CD4-positive, alpha-beta T cell treated with Interleukin-15 for 4 hours (primary cell): ENCODE measurements at places on chromosomes 6 and 20.

DNA sequence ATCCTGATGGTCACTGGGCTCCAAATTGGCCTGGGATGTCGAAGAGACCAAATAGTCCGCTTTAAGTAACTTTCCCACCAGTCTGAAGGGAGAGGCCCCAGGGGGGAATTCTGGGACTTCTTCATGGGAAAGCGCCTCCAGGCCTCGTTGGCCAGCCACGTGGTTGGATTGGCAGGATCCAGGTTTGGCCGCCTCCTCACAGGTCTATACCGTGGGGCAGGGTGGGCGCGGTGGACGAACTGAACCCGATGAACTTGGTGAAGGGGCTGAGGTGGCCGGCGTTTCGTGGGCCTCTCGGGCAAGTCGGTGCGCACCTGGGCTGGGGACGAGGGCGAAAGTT is 297 bp downstream of the POM121L2 start:
- no peak for DNase-seq

DNA sequence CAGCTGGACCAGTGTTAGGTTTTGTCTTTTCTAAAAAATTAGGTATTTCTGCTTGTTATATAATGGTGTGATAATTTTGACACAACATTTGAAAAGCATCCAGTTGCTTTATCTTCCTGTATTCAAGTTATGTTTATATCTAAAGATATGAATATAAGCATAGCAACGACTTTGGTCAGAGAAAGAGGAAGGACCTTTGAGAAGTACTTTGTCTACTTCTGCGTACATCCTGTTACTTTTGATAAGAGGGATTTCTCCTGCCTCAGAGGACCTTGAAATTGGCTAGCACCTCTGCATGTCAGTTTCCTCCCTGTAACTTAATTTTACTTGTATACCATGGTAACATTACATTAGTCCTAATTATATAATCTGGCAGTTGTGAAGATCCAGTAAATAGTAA is 24.8 kb downstream of the PHF20 start:
- no peak for DNase-seq

DNA sequence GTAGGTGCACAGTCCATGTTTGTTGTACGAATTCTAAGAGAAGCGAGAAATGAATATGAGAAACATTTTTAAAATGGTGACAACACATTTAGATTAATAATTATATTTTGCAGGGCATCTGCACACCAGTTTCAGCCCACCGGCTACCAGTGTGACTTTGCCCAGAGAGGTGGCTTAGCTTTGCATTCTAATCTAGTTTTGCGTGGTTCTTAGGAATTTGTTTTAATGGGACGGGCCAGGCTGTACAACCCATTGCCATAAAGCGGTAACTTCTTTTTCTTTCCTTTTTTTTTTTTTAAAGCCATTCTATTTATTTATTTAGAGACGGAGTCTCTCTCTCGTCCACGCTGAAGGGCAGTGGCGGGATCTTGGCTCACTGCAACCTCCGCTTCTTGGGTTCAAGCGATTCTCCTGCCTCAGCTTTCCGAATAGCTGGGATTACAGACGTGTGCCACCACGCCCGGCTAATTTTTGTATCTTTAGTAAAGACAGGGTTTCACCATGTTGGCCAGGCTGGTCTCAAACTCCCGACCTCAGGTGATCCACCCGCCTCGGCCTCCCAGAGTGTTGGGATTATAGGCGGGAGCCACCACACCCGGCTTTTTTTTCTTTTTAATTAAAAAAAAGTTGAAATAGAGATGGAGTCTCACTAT is 829 bp downstream of the MANBAL start:
- no peak for DNase-seq

DNA sequence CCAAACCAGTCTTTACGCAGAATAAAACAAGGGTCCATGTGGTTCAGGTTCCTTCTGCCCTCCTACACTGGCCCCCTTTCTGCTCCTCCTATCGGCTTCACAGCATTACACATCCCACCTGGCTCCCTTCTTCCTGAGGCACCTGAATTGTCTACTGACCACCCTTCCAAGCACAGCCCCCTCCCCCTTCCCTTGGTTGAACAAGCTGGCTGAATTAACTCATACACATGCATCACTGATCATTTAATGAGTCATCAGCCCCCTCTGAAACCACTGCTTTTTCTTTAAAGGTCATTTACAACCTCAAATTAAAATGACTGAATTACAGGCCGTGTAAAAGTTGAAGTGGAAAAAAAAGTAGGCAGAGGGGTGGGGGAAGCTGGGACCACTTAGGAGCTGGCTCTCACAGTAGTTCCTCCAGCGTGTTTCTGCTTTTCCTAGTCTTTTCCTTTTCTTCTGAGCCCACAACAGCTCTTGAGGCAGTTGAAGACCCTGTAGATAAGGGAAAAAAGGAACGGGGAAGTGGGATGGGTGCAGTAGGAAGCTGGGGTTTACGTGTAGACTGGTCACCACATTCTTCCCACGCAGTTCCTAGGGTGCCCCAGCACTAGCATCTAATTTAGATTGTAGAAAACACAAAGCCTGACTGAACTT is 67.6 kb downstream of the FYN start:
- DNase-seq = peak; percentile 72

DNA sequence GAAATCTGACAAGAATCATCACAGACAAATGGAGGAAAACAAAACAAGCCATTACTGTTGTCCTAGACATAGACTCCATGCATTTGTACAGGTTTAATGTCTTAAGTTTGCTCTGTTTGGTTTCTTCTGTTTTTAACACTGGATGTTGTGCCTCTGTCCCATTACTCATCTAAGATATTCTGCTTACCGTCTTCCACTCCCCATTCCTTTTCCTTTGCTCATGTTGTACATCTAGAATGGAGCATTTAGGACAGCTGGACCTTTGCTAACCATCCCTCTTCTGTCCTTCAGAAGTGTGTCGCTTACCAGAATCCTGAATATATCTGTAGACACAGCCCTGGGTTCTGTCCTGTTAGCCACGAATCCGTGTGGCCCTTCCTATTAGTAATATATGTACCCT is 35.2 kb downstream of the RAB22A start:
- DNase-seq = no peak

DNA sequence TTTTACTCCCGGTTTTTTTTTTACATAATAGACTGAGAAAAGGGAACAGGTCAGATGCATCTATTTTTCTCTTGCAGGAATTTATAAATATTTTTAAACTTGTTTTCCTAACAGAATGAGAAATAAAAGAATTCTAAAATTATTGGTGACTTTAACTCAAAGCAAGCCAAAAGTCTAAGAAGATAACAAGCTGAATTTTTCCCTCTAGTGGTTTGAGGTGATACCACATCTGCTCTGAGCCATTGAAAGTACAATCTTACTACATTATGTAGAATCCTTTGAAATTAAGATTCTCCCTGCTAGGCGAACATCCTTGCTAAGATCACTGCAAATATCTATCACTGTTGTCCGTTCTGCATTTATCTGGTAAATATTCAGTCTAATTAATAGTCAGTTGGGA is 10.7 kb upstream of the STMND1 start:
- DNase-seq = no peak

DNA sequence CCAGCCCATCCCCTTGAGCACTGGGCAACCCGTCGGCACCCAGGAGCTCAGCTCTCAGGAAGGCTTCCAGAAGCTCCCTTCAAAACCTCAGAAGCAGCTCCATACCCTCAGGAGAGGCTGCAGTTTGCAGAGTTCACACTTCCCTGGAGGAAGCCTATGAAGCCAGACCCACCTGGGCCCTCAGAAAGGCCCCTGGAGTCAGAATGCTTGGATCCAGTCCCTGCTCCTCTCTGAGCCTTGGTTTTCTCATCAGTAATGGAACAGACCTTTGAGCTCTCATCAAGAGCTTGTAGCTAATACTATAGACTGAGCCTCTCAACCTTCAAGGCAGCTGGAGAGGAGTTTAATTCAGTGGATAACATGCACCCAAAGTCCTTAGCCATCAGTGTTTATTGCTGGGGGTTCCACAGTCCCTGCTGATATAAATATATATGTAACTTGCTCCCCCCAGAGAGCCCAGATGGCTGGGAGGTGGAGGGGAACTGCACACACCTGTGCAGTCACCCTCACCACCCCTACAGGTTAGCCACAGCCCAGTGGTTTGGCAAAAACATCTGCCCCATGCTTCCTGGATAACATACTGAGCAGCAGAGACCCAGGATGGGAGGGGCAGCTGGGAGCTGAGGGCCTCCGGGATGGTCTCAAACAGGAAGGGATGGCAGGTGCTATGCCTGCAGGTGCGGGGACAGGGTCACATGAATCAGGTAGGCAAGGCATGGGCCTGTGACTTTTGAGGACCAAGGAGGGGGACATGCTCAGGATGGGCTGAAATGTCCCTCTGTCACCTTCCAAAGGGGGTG is 120.1 kb downstream of the SNX5 start:
- DNase-seq = no peak

DNA sequence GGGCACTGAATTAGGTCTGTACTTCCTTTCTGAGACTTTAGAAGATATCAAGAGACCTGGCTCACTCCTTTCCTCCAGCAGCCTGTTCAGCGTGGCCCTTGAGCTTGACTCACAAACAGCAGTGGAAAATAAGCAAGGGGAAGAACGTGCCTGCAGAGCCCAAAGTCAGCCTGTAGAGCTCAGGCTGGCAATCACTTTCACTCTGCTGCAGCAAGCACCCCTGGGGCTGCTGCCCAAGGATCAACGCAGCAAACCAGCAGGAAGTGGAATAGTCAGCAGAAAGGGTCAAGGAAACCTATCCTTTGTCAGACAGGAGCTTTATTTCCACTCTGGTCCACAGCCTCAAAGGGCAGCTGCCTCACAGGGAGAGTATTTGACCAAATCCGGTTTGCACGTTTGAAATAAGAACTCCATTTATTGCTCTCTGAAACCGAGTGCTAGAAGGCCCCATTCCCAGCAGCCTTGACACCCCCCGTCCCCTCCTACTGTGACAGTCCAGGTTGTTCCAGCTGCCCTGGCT is 77.4 kb downstream of the PRDM1 start:
- DNase-seq = peak; percentile 57

DNA sequence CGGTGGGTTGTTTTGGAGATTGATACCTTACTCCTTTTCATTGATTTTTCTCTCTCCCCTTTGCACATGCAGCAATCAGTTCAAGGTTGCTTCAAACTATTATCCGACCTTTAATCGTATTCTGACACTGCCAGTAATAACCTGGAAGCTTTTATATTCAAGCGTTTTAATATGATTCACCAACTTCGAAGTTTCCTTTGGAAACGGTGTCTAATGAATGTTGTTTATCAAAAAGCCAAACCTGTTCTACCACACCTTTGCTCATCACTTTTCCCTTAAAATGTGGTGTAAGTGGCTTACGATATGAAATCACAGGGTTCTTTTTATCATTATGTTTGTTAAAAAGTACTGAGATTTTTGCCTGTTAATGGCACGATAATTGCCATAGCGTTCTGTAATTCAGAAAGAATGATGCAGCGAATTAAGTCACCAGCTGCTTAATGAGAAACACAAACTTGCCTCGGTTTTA is 660 bp downstream of the STXBP5 start:
- DNase-seq = peak; percentile 23

- DNase-seq = no peak
Measured at GRCh38 chr6:142429195-142429594, 127.4 kb downstream of the ADGRG6 start.

GRCh38 chr6:74654296-74654695 is 551.6 kb downstream of the COL12A1 start:
- DNase-seq = no peak

- no peak for DNase-seq
Measured at GRCh38 chr20:53336892-53337291, 256.7 kb downstream of the ZNF217 start.

DNA sequence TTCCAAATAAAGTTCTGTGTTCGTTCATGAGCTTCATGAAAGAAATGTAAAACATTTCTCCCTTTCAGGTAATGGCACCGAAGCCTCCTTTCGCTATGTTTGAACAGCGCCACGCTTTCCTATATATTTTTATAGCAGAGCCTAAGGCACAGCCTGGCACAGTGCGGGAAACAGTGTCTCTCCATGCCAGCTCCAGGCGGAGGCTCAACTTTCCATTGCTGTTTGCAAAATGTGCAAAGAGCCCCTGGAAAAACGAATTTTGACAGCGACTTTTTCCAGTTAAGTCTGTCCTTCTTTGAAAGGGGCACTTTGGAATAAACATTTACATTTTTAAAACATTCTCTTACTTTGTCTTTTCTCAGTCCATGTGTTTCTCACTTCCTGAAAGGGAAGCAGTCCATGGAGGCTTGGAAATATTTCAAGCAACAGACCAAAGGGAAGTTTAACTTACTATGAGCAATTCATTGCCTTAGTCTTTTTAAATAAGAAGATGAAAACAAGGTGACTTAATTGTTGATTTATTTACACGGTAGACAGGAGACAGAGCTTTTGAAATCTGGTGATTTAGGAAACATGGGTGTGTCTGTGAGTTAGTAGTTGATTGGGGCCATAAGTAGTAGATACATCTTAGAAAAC is 769 bp downstream of the CCN6 start:
- no peak for DNase-seq

- peak; percentile 17 for DNase-seq
Measured at GRCh38 chr6:87237804-87238203, 82.4 kb downstream of the ZNF292 start.

- no peak for DNase-seq
Measured at GRCh38 chr6:145247692-145248419, 487.5 kb downstream of the EPM2A start.

DNA sequence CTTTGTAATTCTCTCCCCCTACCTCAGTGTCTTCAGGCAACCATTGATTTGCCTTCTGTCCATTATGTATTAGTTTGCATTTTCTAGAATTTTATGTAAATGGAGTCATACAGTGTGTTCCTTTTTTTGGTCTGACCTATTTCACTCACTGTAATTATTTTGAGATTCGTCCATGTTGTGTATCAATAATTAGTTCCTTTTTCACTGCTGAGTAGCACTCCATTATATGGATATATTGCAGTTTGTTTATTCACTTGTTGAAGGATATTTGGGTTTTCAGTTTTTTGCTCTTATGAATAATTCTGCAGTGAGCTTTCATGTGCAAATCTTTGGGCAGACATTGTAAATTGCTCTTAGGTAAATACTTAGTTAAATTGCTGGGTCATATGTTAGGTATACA is 97.1 kb downstream of the CTNNBL1 start:
- DNase-seq = no peak

DNA sequence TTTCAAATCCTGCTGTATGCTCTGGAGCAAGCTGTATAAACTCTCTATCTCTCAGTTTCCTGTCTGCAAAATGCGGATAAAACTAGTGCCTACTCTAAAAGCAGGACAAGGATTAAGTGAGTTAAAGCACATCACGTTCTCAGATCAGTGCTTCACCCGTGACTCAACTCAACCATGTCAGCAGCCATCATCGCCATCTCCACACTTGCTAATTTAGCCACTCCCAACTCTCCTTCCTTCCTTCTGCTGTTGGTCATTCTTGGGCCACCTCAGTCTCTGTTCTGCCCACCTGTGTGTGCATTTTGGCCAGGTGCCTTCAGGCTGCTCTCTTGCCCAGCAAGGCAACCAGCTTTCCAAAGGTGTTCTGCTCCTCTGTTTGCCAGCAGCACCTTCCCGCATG is 260.0 kb upstream of the CDYL start:
- DNase-seq = no peak
